ENCODE measurements at places on chromosomes 11 and 22.

GRCh38 chr22:45254789-45255278, 14.1 kb upstream of the KIAA0930 start:
- DNase-seq: no peak

- no peak for DNase-seq
These were observed 264.6 kb upstream of the PLET1 start for GRCh38 chr11:112525270-112525669.

DNA sequence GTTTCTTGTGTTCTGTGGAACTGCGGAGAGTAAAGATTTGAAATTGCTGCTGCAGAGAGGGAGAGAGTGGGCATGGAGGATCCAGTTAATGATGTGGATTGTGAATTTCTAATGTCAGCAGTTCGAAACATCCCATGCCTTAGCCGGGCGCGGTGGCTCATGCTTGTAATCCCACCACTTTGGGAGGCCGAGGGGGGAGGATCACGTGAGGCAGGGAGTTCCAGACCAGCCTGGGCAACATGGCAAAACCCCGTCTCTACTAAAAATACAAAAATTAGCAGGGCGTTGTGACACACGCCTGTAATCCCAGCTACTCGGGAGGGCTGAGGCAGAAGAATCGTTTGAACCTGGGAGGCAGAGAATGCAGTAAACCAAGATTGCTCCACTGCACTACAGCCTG, 1.1 kb upstream of the CAVIN3 start:
- DNase-seq: no peak

- DNase-seq: no peak
These were observed 40.2 kb downstream of the UVRAG start for GRCh38 chr11:75855206-75855605.

- DNase-seq: no peak
These were observed 16.3 kb upstream of the VSIG10L2 start for GRCh38 chr11:125929445-125930075.

Data from stimulated activated CD8-positive, alpha-beta memory T cell treated with anti-CD3 and anti-CD28 coated beads, Interleukin-4, amount 100 ng/mL, for 24 hours (primary cell).